ENCODE measurements at places on chromosomes 11 and 22.

GRCh38 chr11:68302256-68302655 lies 10.1 kb upstream of the LRP5 start:
- no peak for DNase-seq

GRCh38 chr11:106286881-106287504 lies 209.5 kb downstream of the AASDHPPT start:
- no peak for DNase-seq

GRCh38 chr22:48742191-48742555 lies 1085.5 kb downstream of the BRD1 start:
- no peak for DNase-seq

- DNase-seq, result no peak
Observed at GRCh38 chr11:1235306-1235900, 12.5 kb downstream of the MUC5B start.

GRCh38 chr22:31973739-31974138 lies 29.4 kb downstream of the YWHAH start:
- DNase-seq, result no peak

GRCh38 chr11:77155082-77155475 lies 27.0 kb downstream of the MYO7A start:
- no peak for DNase-seq

DNA sequence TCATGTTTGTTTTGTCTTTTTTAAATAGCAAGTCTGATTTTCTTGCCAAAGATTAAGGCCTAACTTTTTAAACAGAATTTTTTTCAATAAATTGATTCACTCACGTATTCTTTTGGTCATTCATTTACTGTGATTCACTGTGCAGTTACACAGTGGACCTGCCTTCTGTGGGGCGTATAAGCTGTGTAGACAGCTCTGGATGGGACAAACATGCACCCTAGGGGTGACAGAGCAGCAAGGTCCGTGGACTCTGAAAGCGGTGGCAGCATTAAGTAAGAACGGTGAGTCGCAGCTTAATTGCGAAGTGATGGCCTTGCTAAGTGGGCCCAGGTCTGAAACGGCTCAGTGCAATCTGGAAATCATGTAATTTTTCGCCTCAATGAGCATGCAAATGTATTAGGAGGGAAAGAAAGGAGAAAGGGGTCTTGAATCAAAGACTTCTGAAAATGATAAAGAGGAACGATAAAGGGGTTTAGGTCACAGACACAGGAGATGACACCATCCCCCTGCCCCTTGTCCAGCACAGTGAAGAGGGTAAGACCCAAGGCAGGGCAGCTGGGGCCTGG lies 113.1 kb downstream of the SPATA19 start:
- DNase-seq, result no peak

- peak; percentile 49 for DNase-seq
Observed at GRCh38 chr11:2933375-2934020, 4.3 kb upstream of the PHLDA2 start.

DNA sequence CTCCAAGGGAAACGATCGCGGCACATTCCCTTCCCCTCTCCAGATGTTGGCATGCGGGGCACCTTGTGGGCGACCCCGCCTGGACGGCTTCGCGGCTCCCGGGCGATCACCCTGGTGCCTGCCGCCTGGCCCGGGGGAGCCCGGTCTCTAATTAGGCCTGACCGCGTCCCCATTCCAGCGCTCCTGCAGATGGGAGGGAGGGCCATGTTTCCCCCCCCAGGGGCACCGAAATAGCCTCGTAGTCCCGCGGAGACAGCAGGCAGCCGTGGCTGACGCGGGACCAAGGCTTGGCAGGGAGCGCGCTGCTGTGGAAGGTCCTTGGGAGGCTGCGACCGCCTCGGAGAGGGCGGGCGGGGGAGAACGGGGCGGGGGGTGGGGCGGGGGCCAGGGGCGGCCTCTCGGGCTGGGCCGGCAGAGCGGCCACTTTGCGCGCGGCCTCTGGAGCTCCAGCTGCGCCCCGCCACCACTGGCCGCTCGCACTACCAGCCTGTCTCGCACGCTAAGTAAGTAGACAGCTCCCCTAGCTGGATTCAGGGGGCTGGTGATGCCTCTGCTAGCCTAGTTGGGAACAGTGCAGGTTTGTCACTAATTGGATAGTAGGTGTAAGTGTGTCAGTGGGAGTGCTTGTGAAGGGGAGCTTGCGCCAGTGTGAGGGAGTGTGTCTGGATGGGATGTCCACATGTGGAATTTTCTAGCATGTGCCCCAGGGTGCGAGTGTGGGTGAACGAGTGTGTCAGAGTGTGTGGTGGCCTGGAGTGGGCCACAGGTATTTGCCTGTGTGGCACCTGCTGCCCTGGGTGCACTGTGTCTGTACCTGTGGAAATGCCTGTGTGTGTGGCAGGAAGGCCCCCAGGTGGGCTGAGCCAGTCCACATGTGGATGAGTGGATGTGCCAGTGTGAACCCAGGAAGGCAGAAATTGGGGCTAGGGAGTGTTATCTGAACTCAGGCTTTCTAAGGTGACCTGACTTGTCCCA lies at the start of gene INSC:
INSC (plus strand) TSS at position 423 of the 975 bp plus-strand sequence. CDS start 34,252 bp downstream, outside the sequence.
- no peak for DNase-seq

DNA sequence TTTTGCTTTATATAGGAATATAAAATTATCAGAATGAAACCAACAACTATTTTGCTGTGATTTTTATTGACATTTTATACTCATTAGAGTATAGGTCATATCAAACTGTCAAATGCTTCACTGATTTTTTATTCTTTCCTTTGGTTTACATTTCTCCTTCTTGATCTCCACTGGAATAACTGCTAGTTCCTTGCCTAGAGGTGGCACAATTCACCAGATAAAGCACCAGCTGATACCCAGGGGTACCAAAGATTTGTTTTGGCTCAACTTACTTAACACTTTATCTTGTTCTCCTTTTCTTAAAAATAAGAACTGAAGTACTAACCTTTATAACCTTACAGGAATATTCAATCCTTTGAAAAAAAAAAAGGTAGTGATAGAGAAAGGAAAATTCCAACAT lies 725.1 kb upstream of the CHORDC1 start:
- no peak for DNase-seq

DNA sequence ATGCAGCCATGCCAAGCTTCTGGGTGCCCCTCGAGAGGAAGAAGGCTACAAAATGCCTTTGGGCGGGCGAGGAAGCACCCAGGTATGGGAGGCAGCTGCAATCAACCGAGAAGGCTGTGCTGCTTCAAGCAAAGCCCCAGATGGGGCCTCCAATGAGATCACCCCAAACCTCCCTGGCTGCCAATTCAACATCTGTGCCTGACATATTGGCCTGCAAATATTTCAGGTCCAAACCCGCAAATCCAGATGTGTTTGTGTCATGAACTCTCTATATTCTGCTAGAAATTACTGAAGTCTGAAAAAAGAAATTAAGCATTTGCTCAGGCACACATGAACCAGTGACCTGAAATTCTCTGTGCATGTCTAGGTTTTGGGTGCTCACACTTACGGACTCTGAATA lies 78.8 kb upstream of the RCN1 start:
- DNase-seq, result no peak

GRCh38 chr11:31812383-31813381 lies 1.6 kb upstream of the PAX6 start:
- no peak for DNase-seq

DNA sequence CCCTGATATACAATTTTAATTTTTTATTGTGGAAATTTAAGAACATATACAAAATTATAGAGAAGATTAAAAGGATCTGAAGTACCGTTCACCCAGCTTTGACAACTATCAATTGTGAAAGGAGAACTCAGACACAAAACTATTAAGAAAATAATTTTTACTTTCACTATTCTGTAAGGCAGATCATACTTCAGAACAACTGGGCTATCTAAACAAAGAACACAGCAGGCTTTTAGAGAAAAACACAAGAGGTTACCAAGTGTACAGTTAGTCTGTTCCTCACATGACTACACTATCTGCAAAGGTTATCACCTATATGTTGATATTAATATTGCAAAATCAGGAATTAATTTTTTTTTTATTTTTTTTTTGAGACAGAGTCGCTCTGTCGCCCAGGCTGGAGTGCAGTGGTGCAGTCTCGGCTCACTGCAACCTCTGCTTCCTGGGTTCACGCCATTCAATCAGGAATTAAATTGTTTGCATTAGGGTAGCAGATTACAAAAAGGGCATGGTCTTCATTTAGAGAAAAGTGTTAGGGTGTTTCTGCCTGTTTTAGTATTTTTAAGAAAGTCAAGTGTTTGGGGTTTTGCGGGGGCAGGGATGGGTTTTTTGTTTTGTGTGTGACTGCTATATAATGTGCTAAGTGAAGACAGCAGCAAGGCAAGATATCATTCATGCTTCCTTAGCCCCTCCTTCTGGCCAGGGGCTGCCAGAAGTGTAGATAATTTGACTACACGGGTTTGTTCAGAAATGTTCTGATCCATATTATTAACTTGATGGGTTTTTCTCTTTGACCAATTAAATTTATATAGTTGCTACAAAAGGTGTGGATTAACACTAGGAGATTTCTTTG lies 27.6 kb upstream of the SIK2 start:
- DNase-seq, result no peak

DNA sequence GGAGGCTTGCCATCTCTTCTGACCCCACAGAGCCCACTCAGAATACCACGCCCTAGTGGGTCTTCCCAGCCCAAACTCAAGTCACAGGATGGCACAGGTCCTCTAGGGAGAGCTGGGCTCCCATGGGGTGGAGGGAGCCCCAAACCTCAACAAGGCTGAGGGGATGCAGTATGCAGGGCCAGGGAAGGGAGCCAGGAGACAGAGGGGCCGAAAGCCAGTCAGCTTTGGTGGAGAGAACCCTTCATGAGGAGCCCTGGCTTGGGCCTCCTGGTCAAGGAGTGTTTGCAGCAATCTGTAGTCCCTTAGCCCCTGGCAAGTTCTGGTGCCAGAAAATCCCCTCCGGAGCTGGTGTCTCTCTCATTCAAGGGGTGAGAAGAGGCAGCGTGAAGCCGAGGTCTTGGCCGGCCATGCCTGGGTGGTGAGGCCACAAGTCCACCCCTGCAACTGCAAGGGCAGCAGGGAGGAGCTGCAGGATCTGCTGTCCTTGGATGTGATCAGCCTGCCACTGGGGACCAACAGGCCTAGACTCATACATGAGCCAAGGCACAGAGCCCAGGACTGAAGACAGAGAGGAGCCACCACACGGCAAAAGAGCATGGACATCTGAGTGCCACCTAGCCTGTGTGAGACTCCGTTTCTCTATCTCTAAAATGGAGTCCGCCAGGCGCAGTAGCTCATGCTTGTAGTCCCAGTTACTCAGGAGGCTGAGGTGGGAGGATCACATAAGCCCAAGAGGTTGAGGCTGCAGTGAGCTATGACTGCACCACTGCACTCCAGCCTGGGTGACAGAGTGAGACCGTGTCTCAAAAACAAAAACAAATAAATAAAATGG lies 24.1 kb downstream of the NEAT1 start:
- peak; percentile 23 for DNase-seq

GRCh38 chr11:87957961-87958360 lies 217.3 kb downstream of the RAB38 start:
- no peak for DNase-seq

- peak; percentile 47 for DNase-seq
Observed at GRCh38 chr22:30609260-30610185, 2.5 kb downstream of the TCN2 start.

DNA sequence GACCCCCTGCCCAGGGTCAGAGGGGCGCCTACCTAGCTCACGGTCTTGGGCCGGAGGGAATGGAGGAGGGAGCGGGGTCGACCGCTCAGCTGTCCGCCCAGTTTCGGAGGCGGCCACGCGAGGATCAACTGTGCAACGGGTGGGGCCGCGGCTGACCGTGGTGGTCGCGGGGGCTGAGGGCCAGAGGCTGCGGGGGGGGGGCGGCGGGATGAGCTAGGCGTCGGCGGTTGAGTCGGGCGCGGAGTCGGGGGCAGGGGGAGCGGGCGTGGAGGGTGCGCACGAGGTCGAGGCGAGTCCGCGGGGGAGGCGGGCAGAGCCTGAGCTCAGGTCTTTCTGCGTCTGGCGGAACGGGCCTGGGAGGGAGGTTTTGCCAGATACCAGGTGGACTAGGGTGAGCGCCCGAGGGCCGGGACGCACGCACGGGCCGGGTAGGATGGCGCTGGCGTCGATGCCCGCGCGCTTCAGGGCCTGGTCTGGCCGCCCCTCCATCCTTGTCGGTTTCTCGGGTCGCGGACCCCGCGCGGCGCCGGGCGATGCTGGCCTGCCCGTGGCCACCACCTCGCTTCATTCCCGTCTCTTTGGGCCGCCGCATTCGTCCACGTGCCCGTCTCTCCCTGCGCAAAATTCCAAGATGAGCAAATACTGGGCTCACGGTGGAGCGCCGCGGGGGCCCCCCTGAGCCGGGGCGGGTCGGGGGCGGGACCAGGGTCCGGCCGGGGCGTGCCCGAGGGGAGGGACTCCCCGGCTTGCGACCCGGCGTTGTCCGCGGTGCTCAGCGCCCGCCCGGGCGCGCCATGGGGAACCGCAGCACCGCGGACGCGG lies at the start of gene DRD4:
DRD4 (plus strand) TSS at position 759 of the 822 bp plus-strand sequence; CDS start at position 795, 36 bp downstream.
- no peak for DNase-seq

DNA sequence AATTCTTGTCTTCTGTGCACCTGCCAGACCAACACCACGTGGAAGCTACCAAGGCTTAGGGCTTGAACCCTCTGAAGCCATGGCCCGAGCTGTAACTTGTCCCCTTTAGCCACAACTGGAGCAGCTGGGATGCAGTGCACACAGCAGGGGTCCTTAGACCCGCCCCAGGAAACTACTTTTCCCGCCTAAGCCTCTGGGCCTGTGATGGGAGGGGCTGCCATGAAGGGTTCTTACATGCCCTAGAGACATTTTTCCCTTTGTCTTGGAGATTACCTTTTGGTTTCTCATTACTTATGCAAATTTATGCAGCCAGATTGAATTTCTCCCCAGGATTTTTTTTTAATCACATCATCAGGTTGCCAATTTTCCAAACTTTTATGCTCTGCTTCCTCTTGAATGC lies 9.7 kb downstream of the PATE3 start:
- DNase-seq, result no peak

- DNase-seq, result no peak
Observed at GRCh38 chr11:315051-315481, 1.2 kb downstream of the IFITM1 start.

GRCh38 chr22:29090039-29090438 lies 17.2 kb downstream of the KREMEN1 start:
- DNase-seq, result no peak

- DNase-seq, result no peak
Observed at GRCh38 chr11:7690648-7691047, 15.6 kb downstream of the OVCH2 start.

DNA sequence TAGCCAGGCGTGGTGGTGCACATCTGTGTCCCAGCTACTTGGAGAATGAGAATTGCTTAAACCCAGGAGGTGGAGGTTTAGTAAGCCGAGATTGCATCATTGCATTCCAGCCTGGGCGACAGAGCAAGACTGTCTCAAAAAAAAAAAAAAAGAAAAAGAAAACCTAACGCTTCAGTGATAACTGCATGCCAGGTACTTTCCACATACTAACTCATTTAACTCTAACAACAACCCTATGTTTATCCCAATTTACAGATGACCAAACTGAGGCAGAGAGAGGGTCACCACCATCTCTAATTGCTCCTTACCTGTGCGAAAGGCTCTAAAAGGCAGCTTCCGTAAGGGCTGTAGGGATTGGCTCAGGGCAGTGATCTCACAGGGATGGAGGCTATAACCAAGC lies 11.6 kb downstream of the PISD start:
- DNase-seq, result no peak

DNA sequence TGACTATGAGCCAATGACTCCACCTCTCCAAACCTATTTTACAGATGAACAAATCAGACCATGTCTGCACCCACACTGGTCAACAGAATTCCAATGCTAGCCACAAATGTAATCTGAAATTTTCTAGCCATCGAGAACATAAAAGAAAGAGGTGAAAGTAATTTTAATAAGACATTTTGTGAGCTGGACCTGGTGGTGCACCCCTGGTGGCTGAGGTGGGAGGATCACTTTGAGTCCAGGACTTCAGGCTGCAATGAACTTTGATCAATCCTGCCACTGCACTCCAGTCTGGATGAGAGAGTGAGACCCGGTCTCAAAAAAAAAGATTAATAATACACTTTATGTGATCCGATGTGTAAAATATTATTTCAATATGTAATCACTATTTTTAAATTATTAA lies 9.4 kb upstream of the RNF185 start:
- no peak for DNase-seq
